ENCODE measurements at places on chromosomes 4 and X.

DNA sequence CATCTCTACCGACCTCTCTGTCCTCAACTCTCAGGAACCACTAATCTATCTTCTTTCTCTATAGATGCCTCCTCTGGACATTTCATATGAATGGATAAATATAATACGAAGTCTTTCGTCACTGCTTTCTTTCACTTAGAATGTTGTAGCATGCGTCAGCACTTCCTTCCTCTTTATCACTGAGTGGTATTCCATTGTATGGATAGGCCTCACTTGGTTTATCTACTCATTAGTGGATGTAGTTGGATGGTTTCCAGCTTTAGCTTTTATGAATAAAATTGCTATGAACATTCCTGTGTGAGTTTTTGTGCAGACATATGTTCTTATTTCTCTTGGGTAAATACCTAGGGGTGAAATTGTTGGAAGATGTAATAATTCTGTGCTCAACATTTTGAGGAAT lies 528.2 kb upstream of the FAT1 start:
- no peak for DNase-seq

DNA sequence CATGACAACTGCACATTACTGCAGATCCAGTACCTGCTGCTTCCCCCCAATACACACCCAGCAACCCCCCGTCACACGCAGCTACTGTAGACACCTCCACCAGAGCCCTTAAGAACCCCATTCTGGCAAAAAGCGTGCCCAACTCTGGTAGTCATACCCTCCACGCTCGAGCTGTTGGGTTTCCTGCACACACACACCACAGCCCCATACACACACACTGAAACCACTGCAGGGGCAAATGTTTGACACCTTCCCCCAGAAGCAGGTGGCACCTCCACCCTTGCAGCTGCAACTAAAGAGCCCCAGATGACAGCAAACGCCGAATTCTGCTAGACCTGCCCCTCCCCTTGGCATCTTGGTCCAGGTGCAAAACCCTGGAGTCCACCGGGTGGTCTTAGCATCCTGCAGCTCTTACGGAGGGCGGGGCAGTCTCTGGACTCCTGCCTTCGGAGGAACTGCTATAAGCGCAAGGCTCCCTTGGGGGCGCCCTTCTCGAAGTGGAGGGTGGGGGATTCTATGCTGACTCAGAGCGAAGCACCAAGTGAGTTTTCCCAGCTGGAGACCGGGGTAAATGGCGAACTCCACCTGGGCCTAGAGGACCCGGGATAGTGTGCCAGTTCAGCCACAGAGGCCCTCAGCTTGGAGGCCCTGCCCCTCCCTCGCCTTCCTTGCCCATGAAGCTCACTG lies 1.5 kb downstream of the FRMPD3 start:
- DNase-seq, result peak; percentile 20

GRCh38 chr4:80365928-80366327 lies 30.4 kb downstream of the CFAP299 start:
- no peak for DNase-seq

DNA sequence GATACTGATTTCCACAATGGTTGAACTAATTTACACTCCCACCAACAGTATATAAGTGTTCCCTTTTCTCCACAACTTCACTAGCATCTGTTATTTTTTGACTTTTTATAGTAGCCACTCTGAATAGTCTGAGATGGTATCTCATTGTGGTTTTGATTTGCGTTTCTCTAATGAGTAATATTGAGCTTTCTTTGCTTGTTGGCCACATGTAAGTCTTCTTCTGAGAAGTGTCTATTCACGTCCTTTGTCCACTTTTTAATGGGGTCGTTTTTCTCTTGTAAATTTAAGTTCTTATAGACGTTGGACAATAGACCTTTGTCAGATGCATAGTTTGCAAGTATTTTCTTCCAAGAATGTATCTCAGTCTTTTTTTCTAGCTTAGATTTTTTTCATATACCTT lies 10.0 kb downstream of the FBXW7 start:
- no peak for DNase-seq

GRCh38 chr4:176614793-176615192 lies 177.9 kb downstream of the VEGFC start:
- no peak for DNase-seq

DNA sequence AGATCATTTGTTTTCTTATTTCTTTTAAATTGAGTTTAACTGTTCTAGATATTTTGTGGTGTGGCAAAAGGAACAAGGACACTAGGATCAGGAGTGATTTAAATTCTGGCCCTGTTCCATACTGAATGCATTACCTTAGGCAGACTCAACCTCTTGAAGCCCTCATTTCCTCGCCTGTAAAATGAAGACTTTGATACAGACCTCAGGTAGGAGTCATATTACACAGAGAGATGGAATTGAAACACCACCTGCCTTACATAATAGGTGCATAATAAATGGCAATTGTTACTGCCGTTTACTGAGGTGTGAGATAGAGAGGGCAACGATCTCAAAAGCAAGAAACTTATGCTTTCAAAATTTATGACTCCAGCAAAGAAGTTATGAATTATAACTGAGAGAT lies 28.2 kb upstream of the RASSF6 start:
- no peak for DNase-seq

Data from hypothalamus (tissue), 51 donors.